ENCODE measurements at places on chromosomes 13 and 19. TPM values are rescaled to one million over a fixed set of nuclear protein-coding genes. Genes with fewer than 3 reads are reported as not detected.

- no peak for DNase-seq
Observed at GRCh38 chr19:2468596-2468995, 7.3 kb upstream of the GADD45B start.

GRIN2D gene
- total RNA-seq, result 0.86 TPM

DNA sequence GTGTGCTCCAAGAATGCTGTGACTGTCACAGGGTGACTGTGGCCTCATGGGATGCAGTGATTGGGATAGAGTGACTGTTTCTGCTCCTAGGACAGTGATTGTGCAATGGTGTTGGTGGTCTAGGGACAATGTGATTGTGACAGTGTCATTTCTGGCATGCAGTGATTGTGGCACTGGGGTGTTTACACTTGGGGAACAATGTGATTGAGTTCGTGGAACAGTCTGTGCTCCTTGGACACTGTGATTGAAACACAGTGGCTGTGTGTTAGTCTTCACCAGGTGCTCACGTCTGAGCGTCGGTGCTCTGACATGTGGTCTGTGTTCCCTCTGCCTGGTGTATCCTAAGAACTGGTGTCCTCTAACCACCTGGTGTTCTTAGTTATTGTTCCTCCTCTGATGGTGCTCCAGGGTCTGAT lies 1.7 kb downstream of the PDE4A start:
- no peak for DNase-seq

INAFM1 gene
- 22.2 TPM for total RNA-seq

- DNase-seq, result no peak
Observed at GRCh38 chr13:95185311-95185710, 115.9 kb downstream of the ABCC4 start.

Data from ureter (tissue), 1 donor.